SK-MEL-5 (cell line): ENCODE measurements at places on chromosomes 1 and 21. TPM values are rescaled to one million over a fixed set of nuclear protein-coding genes. Genes with fewer than 3 reads are reported as not detected.

- no peak for DNase-seq
Measured at GRCh38 chr21:35386491-35387079, 337.5 kb upstream of the RUNX1 start.

DNA sequence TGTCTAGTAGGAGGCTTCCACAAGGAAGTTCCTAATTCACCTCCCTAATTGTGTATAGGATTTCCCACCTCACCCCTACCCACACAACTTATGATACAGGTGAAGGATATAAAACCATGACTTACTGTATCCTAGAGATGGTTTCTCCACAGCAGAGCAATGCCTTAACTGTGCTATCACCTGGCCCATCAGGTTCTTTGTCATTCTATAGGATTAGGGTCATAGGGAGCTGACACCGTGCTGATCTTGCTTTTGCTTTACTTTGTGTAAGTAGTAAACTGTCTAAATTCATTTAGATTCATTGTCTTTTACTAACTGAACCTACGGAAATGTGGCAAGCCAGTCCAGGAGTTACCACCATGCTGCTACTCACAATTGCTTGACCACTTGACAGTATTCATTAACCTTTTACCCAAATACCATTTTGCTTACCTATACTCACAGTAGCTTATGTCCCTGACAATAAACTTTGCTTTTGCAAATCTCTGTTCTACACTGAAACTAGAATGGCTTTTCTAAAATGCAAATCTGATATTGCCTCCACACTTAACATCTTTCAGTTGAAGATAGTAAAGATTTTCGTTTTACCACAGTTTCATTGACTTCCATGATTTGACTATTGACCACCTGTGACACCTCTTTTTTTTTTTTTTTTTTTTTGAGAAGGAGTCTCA is 147.6 kb downstream of the IFI44 start:
- DNase-seq = no peak

The ZNF697 gene
- 80.6 and 82.3 TPM in 2 replicates for total RNA-seq

GRCh38 chr1:220734571-220735326 is 13.4 kb upstream of the MTARC2 start:
- DNase-seq = no peak

- DNase-seq = no peak
Measured at GRCh38 chr1:244028701-244029100, 22.4 kb upstream of the ZBTB18 start.

- DNase-seq = peak; percentile 72
Measured at GRCh38 chr1:43147625-43148327, 24.3 kb downstream of the EBNA1BP2 start.

- DNase-seq = no peak
Measured at GRCh38 chr1:230768903-230769570, 21.8 kb downstream of the CAPN9 start.

The CELF3 gene
- total RNA-seq = not detected in 2 replicates

The NTRK1 gene
- 0.32 and 0.53 TPM in 2 replicates for total RNA-seq

DNA sequence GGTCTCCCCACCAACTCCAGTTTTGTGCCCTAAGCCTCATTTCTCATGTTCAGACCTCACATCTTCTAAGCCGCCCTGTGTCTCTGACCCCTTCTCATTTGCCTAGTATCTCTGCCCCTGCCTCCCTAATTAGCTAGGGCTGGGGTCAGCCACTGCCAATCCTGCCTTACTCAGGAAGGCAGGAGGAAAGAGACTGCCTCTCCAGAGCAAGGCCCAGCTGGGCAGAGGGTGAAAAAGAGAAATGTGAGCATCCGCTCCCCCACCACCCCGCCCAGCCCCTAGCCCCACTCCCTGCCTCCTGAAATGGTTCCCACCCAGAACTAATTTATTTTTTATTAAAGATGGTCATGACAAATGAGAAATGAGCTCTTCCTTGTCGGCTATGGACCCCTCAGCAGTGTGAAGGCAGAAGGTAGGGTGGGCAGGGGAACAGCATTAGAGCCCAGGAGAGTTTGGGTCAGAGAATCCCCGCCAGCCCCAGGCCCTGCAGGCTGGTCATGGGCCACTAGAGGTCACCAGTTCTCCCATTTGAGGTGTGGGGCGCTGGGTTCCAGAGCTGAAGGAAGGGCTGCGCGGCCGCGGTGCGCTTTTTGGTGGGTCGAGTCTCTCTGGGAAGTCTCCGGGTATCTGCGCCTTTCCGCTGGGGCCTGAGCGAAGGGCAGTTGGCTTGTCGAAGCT is 11.5 kb downstream of the ADAMTSL4 start:
- DNase-seq = peak; percentile 91

- no peak for DNase-seq
Measured at GRCh38 chr1:26281971-26282370, 2.1 kb downstream of the SH3BGRL3 start.

- DNase-seq = no peak
Measured at GRCh38 chr1:32232558-32233304, 10.5 kb downstream of the EIF3I start.

The RCAN3 gene
- 9.2 and 10.3 TPM in 2 replicates for total RNA-seq

- DNase-seq = peak; percentile 54
Measured at GRCh38 chr1:108512239-108513043, 47.5 kb upstream of the EEIG2 start.

- no peak for DNase-seq
Measured at GRCh38 chr1:58726581-58726980, 26.7 kb upstream of the MYSM1 start.

DNA sequence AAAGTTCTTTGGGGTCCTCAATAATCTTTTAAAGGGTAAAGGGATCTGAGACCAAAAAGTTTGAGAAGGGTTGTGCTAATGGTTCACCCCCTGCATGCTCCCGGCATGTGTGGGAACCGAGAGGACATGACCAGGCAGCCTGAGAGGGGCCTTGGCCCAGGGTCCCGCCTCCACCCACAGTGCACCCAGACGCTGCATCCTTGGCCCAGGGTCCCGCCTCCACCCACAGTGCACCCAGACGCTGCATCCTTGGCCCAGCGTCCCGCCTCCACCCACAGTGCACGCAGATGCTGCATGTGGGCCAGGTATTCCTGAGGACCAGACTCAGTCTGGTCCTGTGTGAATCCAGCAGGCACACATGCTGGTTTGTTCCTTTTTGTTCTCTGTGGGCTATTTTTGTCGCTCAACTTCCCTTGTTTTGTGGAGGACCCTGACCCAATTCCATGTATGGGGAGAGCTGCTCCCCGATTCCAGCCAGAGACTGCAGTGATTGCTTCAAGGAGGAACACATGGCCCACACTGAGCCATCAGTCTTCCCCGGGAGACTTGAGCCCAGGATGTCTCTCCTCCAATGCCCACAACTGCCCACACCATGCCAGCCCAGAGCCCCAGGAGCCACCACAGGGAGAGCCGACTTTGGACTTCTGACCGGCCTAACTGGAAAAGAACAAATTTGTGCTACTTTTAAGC is 3.5 kb downstream of the NPHP4 start:
- DNase-seq = no peak

DNA sequence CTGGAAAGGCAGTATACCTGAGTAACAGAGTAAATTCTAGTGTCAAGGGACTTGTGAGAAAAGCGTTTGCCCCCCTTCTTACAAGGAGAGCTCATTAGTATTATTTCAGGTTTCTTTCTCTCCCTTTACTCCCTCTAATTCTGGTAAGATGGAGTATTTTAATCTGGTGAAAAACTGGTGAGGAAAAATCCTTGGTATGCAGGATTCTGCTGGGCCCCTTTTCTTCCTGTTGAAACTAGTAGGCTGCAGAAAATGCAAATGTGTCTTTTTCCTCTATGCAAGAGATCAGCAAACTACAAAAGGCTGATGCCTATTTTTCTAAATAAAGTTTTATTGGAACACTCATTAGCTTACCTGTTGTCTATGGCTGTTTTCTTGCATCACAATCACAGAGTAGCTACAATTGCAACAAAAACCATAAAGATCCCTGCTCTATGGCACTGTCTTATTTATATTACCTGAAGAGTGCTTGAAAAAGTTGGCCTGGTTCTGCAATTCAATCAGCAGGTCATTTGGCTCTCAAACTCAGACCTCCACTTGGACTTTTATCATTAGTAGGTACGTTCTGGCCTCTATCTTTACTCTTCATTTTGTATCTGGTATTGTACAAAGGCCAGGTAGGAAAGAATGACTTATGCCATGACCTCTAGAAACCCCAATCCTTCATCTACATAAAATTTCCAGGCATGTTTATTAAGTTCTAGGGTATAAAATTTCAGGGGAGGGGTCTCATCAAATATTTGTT is 109.6 kb downstream of the AKT3 start:
- no peak for DNase-seq

The LRIF1 gene
- total RNA-seq = 27.3 and 29.7 TPM in 2 replicates

GRCh38 chr21:25169370-25169769 is 437.9 kb downstream of the MRPL39 start:
- no peak for DNase-seq

- no peak for DNase-seq
Measured at GRCh38 chr1:58648842-58649241, 51.0 kb downstream of the MYSM1 start.

GRCh38 chr1:55747408-55747841 is 532.3 kb upstream of the USP24 start:
- no peak for DNase-seq

GRCh38 chr1:1434131-1434823 is 1.2 kb upstream of the VWA1 start:
- no peak for DNase-seq

DNA sequence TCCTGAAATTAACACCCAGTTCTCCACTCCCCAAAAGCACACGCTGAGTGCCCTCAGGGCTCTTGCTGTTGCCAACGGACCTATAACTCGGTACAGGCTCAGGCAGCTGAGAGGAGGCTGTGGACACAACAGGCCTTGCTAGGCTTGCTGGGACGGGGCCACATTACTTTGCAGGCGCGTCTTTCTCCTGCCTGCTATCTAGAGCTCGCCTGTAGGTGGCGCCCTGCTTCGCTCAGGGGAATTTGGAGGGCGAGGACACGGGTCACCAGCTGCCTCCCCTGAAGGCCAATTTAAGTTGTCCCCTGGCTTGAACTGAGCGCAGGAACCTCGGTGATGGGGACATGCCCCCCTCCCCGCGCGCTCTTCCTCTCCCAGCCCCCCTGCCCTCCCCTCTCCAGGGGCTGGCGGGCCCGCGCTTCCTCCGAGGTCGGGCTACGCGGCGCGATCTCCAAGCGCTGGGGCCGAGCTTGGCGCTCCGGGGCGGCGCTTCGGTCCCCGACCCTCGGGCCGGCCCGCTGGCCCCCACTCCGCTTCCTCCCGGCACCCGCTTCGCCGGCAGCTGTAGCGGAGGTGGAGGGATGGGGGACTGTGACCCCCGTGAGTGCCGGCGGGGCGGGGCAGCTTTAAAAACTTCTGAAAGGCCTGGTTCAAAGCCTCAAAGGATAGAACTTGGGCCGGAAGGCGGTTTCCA is 32.4 kb upstream of the NFIA start:
- DNase-seq = peak; percentile 87

GRCh38 chr1:31717341-31717740 is 13.5 kb upstream of the COL16A1 start:
- DNase-seq = no peak

The C8B gene
- total RNA-seq = not detected in 2 replicates

DNA sequence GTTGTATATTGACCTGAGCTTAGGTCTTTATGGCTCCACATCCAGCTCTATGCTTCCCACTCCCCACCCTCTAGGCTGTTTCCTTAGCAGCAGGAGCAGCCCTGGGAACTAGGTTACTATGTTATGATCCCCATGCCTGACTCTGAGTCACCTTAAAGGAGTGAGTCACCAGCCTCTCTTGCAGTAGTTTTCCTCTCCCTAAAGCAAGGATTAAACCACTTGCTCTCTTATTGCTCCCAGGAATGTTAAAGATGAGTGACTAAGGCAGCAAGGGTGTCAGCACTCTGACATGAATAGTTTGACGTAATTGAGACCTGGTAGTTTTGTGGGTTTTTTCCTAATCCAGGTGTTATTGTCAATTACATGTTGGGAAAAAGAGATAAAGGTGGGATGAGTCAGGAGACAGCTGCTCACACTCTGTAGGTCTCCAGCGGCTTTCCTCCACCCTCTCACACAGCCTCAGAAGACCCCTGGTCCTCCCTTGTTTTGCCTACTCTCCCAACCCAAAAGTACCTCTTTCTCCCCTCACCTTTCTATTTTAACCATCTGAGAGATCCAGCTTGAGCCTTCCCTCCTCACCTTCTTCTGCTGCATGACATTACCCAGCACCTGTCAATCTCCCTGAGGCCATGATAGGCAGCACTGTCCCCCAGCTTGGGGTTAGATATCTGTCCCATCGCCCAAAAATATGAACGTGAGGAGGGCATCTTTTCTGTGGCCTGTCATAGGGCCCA is 369.1 kb upstream of the VAMP3 start:
- DNase-seq = peak; percentile 81

GRCh38 chr1:179021873-179022272 is 3.8 kb upstream of the FAM20B start:
- peak; percentile 59 for DNase-seq

GRCh38 chr1:182598296-182598695 is 5.9 kb downstream of the RGS16 start:
- no peak for DNase-seq

- DNase-seq = no peak
Measured at GRCh38 chr1:68506386-68506785, 9.5 kb upstream of the DEPDC1 start.

DNA sequence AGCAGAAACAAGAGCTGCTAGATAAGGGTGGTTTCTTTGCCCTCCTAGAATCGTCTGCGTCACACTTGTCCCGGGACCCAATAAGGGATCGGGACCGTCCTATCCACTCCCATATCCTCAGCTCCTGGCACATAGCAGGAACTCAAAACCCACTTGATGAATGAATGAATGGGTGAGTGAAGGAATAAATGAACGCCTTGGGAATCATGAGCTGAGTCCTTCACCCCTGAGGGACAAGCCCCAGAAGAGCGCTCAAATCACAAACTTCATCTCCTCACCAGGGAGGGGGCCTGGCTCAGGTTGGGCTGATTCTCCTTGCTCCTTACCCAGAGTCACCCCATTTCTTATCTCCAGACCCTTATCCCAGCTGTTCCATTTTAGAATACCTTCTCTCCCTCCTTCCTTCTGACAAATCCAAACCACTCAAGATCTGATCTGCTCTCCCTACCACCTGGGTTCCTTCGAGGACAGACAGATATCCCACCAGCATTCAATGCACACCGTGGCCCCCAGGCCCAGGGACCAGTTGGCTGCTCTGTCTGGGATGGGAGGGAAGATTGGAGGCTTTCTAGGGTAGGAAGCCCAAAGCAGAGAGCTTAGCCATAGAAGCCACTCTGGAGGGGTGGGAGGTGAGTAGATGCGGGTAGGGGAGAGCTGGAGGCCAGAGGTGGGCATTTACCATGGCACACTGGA is 643 bp upstream of the MOB3C start:
- no peak for DNase-seq

The PGLYRP3 gene
- total RNA-seq = not detected in 2 replicates

The BEND5 gene
- total RNA-seq = 0.35 TPM in 1 of 2 replicates, not detected in the other

The EFHD2 gene
- total RNA-seq = 31.9 and 35.3 TPM in 2 replicates

- DNase-seq = no peak
Measured at GRCh38 chr1:29490204-29490934, 254.0 kb downstream of the PTPRU start.

The IGSF5 gene
- total RNA-seq = 0.48 TPM in 2 replicates

GRCh38 chr1:2152954-2153353 is 41.6 kb downstream of the FAAP20 start:
- DNase-seq = no peak

DNA sequence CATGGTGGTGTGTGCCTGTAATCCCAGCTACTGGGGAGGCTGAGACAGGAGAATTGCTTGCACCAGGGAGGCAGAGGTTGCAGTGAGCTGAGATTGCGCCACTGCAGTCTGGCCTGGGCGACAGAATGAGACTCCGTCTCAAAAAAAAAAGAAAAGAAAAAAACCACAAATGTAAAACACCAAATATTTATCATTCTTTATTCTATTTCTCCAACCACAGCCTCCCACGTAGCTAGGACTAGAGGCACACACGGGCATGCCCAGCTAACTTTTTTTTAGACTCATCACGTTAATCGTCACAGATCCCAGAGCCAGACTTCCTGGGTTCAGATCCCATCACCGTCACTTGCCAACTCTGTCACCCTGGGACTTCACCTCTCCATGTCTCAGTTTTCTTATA is 13.5 kb downstream of the DNAJC16 start:
- DNase-seq = no peak
